ENCODE measurements at places on chromosomes 12 and 14.

GRCh38 chr14:63283884-63284248, 34.9 kb downstream of the GPHB5 start:
- DNase-seq = no peak

GRCh38 chr12:93195511-93195910, 182.2 kb upstream of the NUDT4 start:
- no peak for DNase-seq

DNA sequence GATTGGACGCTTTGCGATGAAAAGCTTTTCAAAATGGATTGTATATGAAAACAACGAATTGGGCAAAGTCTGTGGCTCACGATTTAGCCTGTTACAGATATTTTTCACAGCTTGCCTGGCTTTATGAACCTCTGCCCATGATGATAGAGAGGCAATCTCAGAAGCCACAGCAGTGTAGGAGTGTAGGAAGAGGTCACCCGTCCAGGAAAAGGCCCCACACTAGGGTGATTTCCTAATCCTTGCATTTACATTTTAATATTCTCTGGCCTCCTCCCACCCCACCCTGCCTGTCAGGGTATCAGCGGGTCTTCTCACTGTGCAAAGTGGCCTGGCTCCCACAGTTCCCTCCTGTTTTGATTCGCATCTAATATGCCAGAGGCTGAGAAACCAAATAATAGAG, 81.8 kb upstream of the FOXN3 start:
- no peak for DNase-seq

- DNase-seq = no peak
Observed at GRCh38 chr12:6362403-6362802, 13.0 kb downstream of the SCNN1A start.

GRCh38 chr14:33568935-33569579, 381.8 kb downstream of the EGLN3 start:
- DNase-seq = no peak

Data from esophagus squamous epithelium (tissue), 5 donors.